ENCODE measurements at places on chromosomes 16 and 17.

GRCh38 chr17:17201907-17202306 is 4.2 kb downstream of the PLD6 start:
- no peak for DNase-seq

- no peak for DNase-seq
These were observed 24.7 kb upstream of the CIITA start for GRCh38 chr16:10852286-10852685.

GRCh38 chr16:75271441-75272096 is 20.1 kb upstream of the BCAR1 start:
- DNase-seq = no peak

- no peak for DNase-seq
These were observed 458.4 kb downstream of the HS3ST3B1 start for GRCh38 chr17:14759325-14759724.

DNA sequence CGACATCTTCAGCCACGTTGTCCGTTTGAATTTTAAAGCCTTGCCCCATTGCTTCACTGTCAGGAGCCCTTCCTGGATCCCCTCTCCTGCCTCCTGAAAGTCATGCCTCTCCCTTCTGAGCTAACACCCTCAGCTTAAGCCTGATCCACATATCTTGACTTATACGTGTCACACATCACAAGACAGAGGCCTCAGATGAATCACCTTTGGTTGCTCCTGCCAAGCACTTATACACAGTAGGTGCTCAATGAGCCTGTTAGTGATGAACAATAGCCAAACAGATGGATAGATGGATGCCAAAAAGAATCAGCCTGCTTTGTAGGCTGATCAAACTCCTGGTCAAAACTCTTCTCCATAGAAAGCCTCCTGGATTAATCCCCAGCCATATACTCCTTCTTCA is 31.8 kb downstream of the PITPNM3 start:
- DNase-seq = no peak

GRCh38 chr16:87762071-87762571 is 3.7 kb downstream of the KLHDC4 start:
- no peak for DNase-seq

DNA sequence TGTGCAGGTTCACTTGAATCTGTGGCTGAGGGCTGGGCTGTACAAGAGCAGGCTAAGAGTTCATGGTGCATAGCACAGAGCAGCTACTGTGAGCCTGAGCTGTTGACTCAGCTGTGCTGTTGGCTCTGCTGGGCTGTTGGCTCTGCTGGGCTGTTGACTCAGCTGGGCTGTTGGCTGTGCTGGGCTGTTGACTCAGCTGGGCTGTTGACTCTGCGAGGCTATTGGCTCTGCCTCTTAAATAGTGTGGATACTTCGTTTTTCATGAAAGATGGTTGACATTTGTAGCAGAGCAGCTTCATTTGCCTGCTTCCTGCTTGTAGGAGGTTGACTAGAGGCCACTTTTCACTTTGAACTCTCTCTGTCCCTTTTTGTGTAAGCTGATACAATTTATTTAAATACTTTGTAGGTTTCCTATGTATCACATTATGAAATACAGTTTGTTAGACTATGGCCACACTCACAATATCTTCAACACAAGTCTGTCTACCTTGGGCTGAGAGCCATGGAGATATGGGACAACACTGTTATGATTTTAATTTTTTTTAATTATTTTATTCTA is 40.3 kb upstream of the CCNF start:
- no peak for DNase-seq

DNA sequence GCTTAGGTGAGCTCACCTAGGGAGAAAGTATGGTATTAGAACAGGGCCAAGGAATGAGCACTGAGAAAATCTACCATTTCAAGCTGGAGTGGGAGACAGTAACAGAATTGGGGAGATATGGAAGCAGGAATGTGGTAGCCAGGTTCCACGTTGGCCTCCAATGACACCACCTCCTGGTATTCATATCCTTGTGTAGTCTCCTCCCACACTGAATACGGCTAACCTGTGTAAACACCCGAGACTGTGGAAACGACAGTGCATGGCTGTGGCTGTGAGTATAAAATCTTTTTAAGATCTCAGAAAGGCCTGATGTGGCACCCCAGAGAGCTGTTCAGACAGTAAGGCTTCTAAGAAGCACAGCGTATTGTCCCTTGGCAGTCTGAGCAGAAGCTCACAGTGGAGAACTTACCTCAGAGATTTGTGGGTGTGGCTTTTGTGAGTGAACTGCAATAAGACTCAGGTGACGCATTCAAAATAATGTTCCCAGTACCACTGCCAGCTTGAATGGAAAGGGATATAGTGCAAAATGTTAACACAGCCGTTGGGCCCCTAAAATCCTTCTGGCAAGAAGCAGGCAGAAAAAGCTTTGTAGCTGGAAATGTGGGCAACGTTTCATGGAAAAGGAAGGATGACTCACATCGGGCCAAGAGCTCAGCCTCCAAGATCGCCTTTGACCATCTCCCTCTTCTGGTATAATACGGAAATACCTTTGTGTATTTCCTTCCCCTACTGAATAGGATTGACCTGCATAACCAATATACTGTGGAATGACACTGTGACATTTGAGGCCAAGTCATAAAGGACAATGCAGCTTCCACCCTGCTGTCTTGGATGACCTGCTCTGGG is 14.4 kb downstream of the SDR42E1 start:
- DNase-seq = peak; percentile 60

GRCh38 chr17:4309897-4310296 is 46.1 kb upstream of the ANKFY1 start:
- DNase-seq = no peak

GRCh38 chr16:67246756-67247191 is 507 bp downstream of the FHOD1 start:
- DNase-seq = no peak

DNA sequence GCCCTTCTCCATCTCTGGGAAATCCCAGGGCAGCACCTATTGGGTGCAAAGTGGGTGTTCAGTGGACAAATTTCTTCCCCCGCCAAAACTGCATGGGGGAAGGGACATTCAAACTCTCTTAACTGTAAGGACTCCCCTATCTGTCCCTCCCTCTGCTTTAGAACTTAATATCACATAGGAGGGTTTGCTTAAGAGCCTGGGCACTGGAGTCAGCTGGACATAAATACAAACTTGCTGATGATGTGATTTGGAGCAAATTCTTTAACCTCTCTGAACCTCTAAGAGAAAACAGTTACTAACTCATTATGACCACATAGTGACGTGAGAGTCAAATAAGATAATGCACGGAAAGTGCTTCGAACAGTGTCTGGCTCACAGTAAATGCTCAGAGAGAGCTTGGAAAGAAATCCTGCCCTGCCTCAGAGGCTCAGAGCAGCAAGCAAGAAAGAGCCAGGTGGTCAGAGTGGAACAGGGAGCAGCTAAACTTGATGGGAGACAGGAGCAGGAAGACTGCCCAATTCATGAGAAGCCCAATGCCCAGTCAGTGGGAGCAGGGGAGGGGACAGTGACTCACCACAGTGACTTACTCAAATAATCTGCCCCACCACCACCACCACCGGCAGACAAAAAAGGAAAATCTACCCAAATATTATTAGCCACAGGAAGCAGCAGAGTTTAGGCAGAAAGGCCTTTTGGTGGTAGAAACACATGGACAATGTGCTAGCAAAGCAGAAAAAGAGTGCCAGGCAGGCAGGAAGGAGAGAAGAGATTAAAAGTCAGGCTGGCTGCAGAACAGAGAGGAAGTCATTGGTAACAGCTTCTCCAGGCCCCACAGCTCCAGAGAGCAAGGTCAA is 23.9 kb upstream of the CCL1 start:
- peak; percentile 36 for DNase-seq

GRCh38 chr16:65749506-65749905 is 617.0 kb upstream of the CDH5 start:
- no peak for DNase-seq

- no peak for DNase-seq
These were observed 104.5 kb upstream of the FAM20A start for GRCh38 chr17:68705714-68706076.

DNA sequence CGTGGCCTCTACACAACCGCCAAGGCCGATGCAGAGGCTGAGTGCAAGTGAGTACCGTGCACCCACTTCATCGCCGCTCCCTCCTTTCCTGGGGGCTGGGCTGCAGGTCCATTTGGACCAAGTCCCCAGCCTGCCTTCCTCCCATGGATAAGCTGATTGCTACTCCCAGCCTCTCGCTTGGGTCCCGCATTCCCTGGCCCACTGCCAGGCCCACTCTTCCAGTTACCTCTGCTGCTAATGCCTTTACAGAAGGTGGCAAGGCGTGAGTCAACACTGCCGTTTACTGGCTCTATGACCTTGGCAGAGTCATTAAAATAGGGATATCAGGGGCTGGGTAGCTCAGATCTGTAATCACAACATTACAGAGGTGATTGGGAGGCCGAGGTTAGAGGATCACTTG is 11.2 kb downstream of the SULT1A2 start:
- no peak for DNase-seq

- no peak for DNase-seq
These were observed 4.0 kb downstream of the SDF2 start for GRCh38 chr17:28657756-28658155.

DNA sequence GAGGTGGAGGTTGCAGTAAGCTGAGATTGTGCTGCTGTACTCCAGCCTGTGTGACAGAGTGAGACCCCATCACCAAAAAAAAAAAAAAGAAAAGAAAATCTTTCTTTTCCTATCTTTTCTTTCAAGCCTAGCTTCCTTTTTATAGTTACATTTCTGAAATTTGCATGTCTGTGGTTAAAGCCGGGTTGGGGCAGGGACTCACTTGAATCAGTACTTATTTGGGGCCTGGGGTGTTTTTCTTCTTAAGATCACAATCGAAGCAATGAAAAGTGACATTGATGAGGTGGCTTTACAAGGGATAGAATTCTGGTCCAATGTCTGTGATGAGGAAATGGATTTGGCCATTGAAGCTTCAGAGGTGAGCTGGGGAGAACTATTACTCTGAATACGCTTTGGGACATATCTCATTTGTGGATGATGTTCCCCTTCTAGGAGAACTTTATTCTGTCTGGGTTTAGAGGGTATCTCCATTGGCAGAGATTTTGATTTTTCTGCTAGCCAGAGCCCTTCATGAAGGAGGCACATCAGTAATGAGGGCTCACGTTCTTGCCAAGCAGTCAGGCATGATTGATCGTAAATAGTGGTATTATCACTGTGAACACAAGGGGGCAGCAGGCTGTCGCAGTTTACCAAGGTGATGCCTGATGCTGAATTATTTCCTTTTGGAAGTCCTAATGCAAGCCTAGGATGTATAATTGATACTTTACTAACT is 14.3 kb downstream of the KPNB1 start:
- DNase-seq = no peak

GRCh38 chr16:84768808-84769197 is 51.0 kb upstream of the CRISPLD2 start:
- no peak for DNase-seq

DNA sequence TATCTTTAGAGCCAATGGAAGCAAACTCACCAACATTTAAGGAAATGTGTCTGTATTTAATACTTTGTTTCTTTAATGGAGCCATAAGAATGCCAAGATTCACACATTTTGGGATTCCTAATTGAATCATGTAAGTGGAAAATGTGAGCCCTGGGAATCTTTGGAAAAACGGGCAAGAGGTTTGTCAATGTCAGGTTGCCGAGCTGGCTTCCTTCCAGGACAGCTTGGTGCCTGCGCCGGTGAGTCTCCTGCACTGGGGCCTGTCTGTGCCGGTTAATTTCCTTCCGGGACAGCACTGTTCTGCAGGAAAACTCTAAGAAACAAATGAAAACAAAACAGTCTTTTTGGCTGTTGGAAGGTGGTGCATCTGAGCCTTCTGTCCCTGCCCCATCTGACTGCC is 210.6 kb downstream of the HAPSTR1 start:
- DNase-seq = no peak

DNA sequence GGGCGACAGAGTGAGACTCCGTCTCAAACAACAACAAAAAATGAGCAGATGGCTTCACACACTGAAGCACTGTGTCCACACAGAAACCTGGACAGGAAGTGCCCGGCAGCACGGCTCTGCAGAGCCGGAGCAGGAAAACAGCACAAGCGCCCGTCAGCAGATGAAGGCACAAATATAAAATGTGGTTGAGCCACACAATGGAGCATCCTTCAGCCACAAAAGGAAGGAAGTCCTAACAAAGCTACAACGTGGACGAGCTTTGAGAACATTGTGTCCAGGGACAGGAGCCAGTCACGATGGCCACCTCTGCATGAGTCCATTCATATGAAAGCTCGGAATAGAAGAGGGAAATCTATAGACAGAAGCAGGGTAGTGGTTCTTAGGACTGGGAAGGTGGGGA is 15.7 kb downstream of the RHBDF2 start:
- DNase-seq = peak; percentile 30

- no peak for DNase-seq
These were observed 300.4 kb downstream of the ABCC12 start for GRCh38 chr16:47855431-47855830.

- DNase-seq = no peak
These were observed 110.7 kb upstream of the IRX3 start for GRCh38 chr16:54397190-54397835.

DNA sequence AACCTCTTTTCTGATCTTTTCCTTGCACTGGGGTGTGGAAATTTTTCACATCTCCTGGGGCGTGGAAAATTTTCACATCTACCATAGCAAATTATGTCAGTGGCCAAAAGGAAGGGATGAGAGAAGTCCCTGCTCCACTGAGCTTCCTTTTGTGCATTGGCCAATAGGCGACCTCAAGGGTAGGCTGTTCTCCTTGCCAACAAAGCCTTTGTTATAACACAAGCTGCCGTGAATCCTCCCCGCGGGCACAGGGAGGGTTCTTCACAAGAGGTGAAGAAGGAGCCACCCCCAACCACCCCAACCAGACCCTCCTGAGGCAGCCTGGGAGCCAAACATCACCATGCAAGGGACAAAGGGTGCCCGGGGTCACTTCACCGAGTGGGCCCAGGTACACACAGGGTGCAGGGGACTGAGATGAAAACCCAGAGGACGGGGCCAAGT is 6.5 kb downstream of the SLC5A11 start:
- no peak for DNase-seq

Measured in left hindlimb (tissue), 1 donor.